ENCODE measurements at places on chromosomes 1 and 21. TPM values are rescaled to one million over a fixed set of nuclear protein-coding genes. Genes with fewer than 3 reads are reported as not detected.

CPTP gene
- 12.3 TPM for total RNA-seq

PPFIA4 gene
- total RNA-seq: 35.1 TPM

PGLYRP3 gene
- not detected for total RNA-seq

HHIPL2 gene
- 0.19 TPM for total RNA-seq

FMN2 gene
- not detected for total RNA-seq

SLAMF7 gene
- total RNA-seq: 18.4 TPM

IFNGR2 gene
- 9.9 TPM for total RNA-seq

CR1L gene
- not detected for total RNA-seq

TNFAIP8L2 gene
- total RNA-seq: 29.4 TPM

RSBN1 gene
- total RNA-seq: 21.5 TPM
